ENCODE measurements at places on chromosomes 7 and 10. TPM values are rescaled to one million over a fixed set of nuclear protein-coding genes. Genes with fewer than 3 reads are reported as not detected.
A peak's percentile ranks its signal among the peaks of the same experiment; 100 is the strongest.

DNA sequence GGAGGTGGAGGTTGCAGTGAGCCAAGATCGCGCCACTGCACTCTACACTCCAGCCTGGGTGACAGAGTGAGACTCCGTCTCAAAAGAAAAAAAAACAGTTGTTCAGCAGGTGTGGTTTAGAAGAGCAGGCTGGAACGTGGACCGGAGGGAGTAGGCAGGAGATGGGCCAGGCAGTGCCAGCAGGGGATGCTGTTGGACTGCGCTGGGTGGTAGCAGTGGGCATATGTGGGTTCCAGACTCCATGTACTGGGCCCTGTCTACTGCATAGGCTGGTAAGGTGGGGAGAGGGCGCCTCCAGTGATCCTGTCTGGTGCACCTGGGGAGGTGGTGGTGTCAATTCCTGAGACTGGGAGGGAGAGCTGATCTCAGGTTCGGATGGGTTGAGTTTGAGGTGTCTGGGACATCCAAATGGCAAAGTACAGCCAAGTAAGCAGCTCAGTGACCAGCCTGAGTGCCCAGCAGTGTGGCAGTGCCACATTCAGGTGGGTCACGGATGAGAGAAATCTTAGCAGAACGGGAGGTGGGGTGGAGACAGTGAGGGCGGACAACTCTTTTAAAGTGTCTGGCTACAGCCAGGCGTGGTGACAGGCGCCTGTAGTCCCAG, 25.9 kb downstream of the SFXN4 start:
- DNase-seq, result peak; percentile 45

DNA sequence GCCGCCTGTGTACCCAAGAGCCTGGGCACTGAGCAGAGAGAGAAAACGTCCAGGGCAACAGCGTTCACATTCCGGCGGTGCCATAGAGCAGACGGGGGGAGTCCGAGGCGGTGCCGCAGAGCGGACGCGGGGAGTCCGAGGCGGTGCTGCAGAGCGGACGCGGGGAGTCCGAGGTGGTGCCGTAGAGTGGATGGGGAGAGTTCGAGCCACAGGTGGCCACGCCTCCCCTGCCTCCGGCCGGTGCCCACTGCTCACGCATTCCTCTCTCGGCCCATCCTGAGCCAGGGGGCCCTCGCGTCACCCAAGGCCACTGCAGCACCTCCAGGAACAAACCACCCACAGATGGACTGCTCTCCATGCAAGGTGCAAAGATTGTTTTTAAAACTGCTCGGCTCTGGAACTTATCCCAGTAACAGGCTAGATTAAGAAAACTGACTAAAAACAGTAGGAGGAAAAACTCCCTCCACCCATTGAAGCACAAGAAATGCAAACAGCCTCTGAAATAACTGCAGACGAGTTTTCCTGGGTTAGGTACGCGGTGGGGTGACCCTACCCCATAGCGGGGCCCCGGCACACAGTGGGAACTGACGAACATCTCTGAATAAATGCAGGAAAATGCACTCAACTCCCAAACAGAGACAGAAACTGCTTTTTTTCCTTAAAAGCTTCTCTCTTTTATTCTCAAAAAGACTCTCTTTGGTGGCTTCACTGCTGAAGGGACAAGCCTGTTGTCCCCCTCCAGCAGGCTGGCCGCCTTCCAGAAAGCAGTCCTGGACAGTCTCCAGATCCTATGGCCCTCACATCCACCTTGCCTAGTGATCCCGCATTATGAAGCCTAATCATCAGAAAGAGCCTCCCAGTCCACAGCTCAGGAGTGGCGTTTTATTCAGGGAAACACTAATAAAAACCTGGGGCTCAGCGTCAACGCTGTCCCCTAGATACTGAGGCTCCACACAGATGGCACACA, 55.9 kb downstream of the DIP2C start:
- no peak for DNase-seq

DNA sequence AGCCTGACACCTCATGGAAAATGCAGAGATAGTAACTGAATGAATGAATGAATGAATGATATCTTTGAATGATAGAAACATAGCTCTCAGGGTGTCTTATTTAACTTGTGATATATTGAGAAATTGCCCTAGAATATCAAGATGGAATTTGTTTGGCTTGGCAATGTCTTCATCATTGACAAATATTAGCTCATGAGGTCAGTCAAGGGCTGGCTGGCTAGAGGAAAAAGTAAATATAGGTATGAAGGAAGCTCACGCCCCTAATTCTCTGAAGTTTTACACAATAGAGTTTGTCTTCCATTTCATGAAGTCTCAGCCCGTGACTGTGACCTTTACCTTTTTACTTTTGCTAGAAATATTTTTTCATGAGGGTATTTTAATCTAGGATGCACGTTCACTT, 305.2 kb downstream of the ADARB2 start:
- DNase-seq, result no peak

DNA sequence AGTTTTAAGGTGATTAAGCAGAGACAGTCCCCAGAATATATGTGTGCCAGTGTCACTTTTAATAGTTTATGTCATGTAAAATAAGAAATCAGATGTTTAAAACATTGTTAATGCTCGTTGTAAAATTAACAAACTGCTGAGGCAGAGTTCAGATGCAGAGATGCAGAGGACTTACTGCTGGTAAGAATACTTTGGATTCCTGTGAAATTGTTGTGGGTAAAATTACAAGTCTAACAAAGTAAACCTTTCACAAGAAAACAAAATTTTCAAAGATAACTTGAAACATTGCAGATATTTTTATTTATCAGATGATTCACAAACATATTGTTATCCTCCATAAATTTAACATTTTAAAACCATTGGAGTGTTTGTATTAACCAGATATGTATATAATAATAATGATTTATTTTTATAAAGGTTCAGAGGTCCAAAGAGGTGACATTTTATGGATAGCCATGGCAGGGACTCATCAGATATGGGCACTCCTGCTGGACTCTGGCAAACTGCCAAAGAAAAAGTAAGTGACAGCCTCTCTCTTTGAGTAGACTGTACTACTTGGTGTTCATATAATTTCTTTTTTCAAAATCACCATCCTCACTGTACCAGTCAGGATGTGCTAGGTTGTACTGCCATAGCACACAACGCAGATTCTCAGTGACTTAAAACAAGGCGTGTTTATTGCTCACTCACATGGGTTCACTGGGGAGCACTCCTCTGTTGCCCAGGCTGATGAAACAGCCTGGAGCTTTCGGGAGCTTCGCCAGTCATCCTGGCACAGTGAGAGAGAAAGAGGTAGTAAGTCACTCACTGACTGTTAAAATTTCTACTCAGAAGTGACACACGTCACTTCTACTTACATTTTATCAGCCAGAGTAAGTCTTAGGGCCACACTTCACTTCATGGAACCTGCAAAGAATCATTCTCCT, 43.5 kb downstream of the NHLRC2 start:
- peak; percentile 49 for DNase-seq

GRCh38 chr7:131945313-131945911, 389.0 kb upstream of the PODXL start:
- DNase-seq, result peak; percentile 77

DNA sequence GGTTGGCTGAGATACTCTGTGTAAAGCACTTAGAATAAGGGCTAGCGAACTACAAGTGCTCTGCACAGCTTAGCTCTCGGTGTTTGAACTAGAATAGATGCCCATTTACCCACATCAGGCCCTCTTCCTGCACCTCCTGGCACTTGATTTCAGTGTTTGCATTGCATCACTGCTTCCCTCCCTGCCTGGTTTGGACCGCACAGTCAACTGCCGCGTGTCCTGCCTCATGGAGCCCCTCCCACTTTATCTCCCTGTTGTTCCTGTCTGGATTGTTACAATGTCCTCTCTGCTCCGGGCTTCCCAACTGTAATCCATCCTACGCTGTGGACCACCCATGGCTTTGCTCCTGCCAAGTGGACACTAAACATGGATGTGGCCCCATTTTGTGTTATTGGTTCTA, 2.3 kb downstream of the FAM107B start:
- no peak for DNase-seq

DNA sequence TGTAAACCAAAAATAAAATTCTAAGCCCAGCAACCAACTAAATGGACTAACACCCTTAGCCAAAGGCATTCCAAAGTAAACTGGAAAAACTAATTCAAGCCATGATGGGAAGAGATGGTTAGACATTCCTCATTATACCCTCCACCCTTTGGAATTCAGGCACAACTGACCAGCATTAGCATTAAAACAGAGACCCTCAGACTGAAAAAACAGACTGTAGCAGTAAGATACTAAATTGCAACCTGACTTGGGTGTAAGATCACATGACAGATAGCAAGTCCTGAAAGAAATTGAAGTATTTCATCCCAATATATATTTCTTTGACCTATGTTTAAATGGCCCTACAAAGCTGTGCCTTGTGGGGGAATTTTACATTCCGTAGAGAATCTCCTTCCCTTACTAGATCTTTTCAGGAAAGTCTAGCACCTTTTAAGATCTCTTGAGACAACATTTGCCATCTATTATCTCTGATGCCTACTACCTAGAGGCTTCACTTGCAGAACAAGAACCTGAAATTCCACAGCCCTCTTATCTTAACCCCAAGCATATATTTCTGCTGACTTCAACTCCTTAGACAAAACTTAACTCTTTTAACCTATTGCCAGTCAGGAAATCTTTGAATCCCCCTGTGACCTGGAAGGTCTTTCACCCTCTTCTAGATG, 750.2 kb upstream of the IGFBP3 start:
- no peak for DNase-seq

- no peak for DNase-seq
These were observed 62.6 kb downstream of the RNF32 start for GRCh38 chr7:156703209-156703608.

- DNase-seq, result no peak
These were observed 8.3 kb upstream of the PPP1R35 start for GRCh38 chr7:100444311-100445278.

- no peak for DNase-seq
These were observed 79.5 kb downstream of the EBF3 start for GRCh38 chr10:129884398-129885078.

GRCh38 chr7:101333912-101334311, 12.3 kb upstream of the IFT22 start:
- no peak for DNase-seq

DNA sequence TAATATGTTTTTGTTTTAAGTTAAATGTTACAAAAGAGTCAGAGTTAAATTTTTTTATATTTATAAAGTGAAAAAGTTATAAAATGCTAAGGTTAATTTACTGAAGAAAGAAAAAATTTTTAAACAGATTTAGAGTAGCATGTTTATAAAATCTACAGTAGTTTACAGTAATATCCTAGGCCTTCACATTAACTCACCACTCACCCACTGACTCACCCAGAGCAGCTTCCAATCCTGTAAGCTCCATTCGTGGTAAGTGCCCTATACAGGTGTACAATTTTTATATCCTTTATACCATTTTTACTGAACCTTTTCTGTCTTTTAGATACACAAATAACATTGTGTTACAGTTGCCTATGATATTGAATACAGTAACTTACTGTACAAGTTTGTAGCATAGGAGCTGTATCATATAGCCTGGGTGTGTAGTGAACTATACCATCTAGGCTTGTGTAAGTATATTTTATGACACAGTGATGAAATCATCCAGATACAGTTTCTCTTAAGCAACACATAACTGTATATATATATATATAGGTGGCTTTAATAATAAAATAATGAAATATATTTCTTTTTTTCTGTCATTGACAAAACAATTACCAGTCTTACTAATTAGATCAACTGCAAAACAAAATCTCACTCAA, 79.6 kb downstream of the PTEN start:
- DNase-seq, result no peak

GRCh38 chr7:91127959-91128358, 136.3 kb upstream of the FZD1 start:
- no peak for DNase-seq

- DNase-seq, result peak; percentile 66
These were observed 49.6 kb downstream of the TES start for GRCh38 chr7:116259871-116260440.

DNA sequence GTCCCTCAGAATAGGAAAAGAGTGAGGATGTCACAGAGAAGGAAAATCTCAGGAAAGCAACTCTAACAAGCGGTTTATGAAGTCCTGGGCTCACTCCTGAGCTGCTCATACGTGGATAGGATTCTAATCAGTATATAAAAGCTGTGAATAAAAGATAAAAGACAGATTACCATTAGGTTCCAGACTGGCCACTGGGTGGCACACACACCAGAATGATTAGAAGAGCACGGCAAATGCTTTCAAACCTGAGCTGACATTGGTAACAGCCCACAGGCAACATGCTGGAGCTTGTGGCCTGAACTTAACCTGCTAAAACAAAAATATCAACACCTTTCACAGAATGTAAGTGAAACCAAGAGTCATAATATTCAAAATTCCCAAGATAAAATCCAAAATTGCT, 370.8 kb downstream of the GRID1 start:
- DNase-seq, result peak; percentile 50

- DNase-seq, result no peak
These were observed 49.4 kb downstream of the SCRN1 start for GRCh38 chr7:29940199-29940598.

DNA sequence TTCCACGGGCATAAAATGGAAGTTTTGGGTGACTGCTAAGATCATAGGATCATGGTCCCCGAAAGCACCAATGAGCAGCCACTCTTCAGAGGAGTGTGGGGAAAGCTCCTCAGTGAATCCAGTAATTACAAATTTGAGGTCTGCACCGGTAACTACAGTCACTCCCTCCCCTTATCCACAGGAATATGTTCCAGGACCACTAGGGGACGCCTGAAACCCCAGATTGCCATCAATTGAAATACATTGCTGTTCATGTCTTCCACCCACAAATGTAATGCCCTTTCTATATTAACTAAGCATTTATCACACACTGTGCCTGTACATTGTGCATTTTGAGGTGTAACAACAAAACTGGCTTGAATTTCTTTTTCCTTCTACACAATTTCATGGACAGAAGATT, 447.9 kb upstream of the PFKP start:
- DNase-seq, result peak; percentile 74

GRCh38 chr10:90023950-90024349, 322.6 kb downstream of the KIF20B start:
- no peak for DNase-seq

- DNase-seq, result no peak
These were observed 158.8 kb downstream of the HGF start for GRCh38 chr7:81611040-81611439.

DNA sequence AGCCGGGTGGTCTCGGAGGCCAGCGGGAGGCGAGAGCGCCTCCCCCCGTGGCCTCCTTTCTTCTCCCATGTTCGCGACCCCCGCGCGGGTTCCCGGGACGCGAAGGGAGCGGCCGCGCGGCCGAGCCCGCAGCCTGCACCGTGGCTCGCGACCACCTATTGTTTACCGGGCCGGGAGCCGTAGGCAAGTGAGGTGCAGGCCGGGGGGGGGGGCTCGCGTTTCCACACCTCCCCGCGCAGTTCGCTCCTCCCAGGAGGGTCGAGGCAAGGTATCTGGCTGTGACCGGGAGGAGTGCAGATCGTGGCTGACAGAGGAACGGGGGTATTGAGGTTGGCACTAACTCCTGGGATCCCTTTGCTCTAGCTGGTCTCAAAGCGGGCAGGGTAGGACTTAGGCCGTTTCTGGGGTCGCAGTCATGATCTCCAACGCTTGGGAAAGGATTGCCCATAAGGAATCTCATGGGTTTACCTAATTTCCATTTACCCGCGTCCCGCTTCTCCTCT, 734 bp downstream of the PTPN12 start:
- peak; percentile 54 for DNase-seq

- DNase-seq, result no peak
These were observed 30.8 kb downstream of the CHCHD3 start for GRCh38 chr7:133051066-133051465.

PVRIG gene
- total RNA-seq, result not detected

SEMA4G gene
- total RNA-seq, result 9.2 TPM

CHST15 gene
- total RNA-seq, result 2.7 TPM

FBXL13 gene
- total RNA-seq, result 0.37 TPM

GPC2 gene
- total RNA-seq, result 23.3 TPM

FAM241B gene
- 5.2 TPM for total RNA-seq

UCN3 gene
- not detected for total RNA-seq

ATAD1 gene
- total RNA-seq, result 48.6 TPM

COL26A1 gene
- total RNA-seq, result 0.35 TPM

All from A673 (cell line).